ENCODE measurements at places on chromosomes 13 and 19.

DNA sequence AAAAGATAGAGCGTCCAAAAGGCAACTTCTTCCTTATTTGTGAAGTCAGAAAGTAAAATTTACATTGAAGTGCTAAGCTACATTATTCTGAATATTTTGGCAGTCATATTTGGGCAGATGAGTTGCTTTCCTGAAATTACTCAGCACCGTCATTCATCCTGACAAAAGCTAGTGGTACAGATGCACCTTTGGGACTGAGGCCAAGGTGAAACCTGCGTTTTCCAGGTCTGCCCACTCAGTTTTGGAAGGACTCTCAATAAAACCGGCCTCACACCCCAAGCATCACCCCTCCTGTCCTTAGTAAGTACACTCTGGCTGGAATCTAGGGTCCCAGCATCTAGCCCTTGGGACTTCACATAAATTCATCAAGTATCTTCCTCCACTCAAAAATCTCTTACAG, 187.5 kb downstream of the TM9SF2 start:
- peaks cover 15% of the 10 kb centered on the region for H3K4me1 ChIP-seq
- ATAC-seq = no peak
- no peaks in the 10 kb centered on the region for H3K27me3 ChIP-seq
- peaks cover 7% of the 10 kb centered on the region for H3K36me3 ChIP-seq
- H3K27ac ChIP-seq = no peak overlapping the region
- H3K4me3 ChIP-seq = no peak overlapping the region

GRCh38 chr19:2533686-2534422, 57.9 kb downstream of the GADD45B start:
- no peaks in the 10 kb centered on the region for H3K27me3 ChIP-seq
- H3K4me3 ChIP-seq = no peak overlapping the region
- H3K36me3 ChIP-seq = peaks cover 14% of the 10 kb centered on the region
- no peak for ATAC-seq
- H3K27ac ChIP-seq = peak overlapping the region; percentile 77

GRCh38 chr13:85974608-85975366, 175.6 kb upstream of the SLITRK6 start:
- ATAC-seq = no peak
- H3K27me3 ChIP-seq = no peaks in the 10 kb centered on the region
- H3K27ac ChIP-seq = no peak overlapping the region
- H3K4me1 ChIP-seq = no peaks in the 10 kb centered on the region
- no peak overlapping the region for H3K4me3 ChIP-seq

DNA sequence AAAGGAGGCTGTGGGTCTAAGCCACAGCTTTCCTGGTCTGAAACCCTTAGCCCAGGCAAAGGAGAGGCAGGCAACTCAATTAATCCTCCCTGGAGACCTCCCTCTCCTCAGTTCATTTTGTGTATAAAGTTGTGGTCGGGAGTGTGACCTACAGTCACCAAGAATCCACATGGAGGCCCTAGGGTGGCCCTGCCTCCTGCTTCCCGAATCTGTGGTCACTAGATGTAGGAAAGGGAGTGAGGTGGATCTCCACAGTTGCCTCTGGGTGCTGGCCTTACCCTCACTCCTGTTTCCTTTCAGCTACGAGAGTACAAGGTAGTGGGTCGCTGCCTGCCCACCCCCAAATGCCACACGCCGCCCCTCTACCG, 1.3 kb downstream of the RPL18A start:
- no peaks in the 10 kb centered on the region for H3K27me3 ChIP-seq
- peak overlapping the region; percentile 92 for H3K4me3 ChIP-seq
- peak overlapping the region; percentile 90 for H3K27ac ChIP-seq
- peaks cover 50% of the 10 kb centered on the region for H3K36me3 ChIP-seq

DNA sequence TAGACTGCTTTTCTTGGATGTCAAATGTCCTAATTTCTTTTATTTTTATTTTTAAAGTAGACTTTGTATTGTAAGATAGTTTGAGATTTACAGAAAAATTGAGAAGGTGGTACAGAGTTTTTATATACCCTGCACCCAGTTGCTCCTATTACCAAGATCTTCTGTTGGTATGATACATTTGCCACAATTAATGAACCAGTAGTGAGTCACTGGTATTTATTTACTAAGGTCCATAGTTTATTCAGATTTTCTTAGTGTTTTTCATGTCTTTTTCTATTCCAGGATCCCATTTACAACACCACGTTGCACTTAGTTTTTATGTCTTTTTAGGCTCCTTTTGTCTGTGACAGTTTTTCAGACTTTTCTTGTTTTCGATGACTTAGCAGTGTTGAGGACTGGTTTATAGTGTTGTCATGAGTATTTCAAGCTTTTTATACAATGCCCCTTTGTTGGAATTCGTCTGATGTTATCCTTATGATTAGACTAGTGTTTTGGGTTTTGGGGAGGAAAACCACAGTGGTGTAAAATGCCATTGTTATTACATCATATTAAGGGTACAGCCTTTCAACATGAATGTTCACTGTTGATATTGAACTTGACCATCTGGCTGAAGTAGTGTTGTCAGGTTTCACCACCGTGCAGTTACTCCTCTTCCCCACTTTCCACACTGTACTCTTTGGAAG, 35.9 kb downstream of the COG3 start:
- H3K27me3 ChIP-seq = no peaks in the 10 kb centered on the region
- peaks cover 50% of the 10 kb centered on the region for H3K36me3 ChIP-seq
- ATAC-seq = no peak
- no peaks in the 10 kb centered on the region for H3K4me1 ChIP-seq

DNA sequence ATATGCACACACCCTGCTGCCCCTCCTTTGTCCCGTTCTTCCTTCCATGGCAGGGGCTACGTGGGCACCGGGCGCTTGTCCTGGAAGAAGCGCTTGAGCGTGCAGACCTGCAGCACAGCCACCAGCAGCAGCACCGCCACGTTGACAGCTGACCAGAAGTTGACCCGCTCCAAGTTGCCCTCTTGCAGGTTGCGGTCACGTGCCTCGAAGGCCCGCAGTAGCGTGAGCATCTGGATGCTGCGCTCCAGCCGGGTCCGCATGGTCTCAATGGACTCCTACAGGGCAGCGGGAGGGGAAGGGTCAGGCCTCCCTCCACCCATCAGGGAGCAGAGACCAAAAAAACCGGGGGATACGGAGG, 3.1 kb downstream of the TMED1 start:
- peaks cover 17% of the 10 kb centered on the region for H3K4me1 ChIP-seq
- ATAC-seq = no peak
- peaks cover 29% of the 10 kb centered on the region for H3K36me3 ChIP-seq
- no peak overlapping the region for H3K4me3 ChIP-seq

- H3K4me3 ChIP-seq = no peak overlapping the region
- no peak for ATAC-seq
- peaks cover 27% of the 10 kb centered on the region for H3K4me1 ChIP-seq
- H3K27me3 ChIP-seq = no peaks in the 10 kb centered on the region
- peak overlapping the region; percentile 36 for H3K27ac ChIP-seq
- no peaks in the 10 kb centered on the region for H3K36me3 ChIP-seq
Observed at GRCh38 chr13:32548837-32549236, 10.2 kb upstream of the N4BP2L2 start.

GRCh38 chr13:94053986-94054593, 425.4 kb downstream of the DCT start:
- ATAC-seq = no peak
- no peaks in the 10 kb centered on the region for H3K4me1 ChIP-seq
- H3K36me3 ChIP-seq = no peaks in the 10 kb centered on the region
- no peak overlapping the region for H3K4me3 ChIP-seq
- H3K27ac ChIP-seq = no peak overlapping the region

- no peak overlapping the region for H3K4me3 ChIP-seq
- H3K27me3 ChIP-seq = no peaks in the 10 kb centered on the region
- ATAC-seq = no peak
- peaks cover 52% of the 10 kb centered on the region for H3K36me3 ChIP-seq
- H3K27ac ChIP-seq = no peak overlapping the region
- H3K4me1 ChIP-seq = peaks cover 8% of the 10 kb centered on the region
Observed at GRCh38 chr19:55269299-55269698, 10.5 kb upstream of the PPP6R1 start.

GRCh38 chr13:21465710-21466160, 6.6 kb upstream of the ZDHHC20 start:
- H3K36me3 ChIP-seq = no peaks in the 10 kb centered on the region
- no peaks in the 10 kb centered on the region for H3K27me3 ChIP-seq
- ATAC-seq = no peak

DNA sequence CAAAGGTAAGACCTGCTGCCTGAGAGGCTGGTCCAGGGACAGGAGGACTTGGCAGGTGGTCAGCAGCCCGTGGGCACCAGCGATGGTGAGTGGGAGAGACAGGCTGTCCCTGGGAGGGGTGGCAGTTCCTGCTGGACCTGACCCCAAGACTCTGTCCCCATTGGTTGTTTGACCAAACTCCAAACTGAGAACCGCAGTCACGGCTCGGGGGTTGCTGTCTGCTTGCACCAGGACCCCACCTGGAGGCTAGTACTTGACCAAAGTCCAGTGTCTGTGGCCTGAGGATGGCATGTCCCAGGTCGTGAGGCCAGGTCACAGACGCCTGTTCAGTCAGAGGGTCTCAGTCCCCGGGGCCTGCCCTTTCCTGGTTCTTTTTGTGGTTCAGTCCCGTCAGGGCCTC, 9.9 kb upstream of the ZNF14 start:
- H3K27ac ChIP-seq = no peak overlapping the region
- H3K36me3 ChIP-seq = no peaks in the 10 kb centered on the region
- H3K27me3 ChIP-seq = no peaks in the 10 kb centered on the region
- peaks cover 14% of the 10 kb centered on the region for H3K4me1 ChIP-seq

GRCh38 chr13:33128134-33128533, 111.9 kb downstream of the KL start:
- no peaks in the 10 kb centered on the region for H3K36me3 ChIP-seq
- H3K27ac ChIP-seq = no peak overlapping the region
- ATAC-seq = no peak
- H3K4me1 ChIP-seq = no peaks in the 10 kb centered on the region
- peaks cover 21% of the 10 kb centered on the region for H3K27me3 ChIP-seq

- H3K4me3 ChIP-seq = no peak overlapping the region
- peaks cover 16% of the 10 kb centered on the region for H3K27me3 ChIP-seq
- H3K27ac ChIP-seq = no peak overlapping the region
- H3K36me3 ChIP-seq = no peaks in the 10 kb centered on the region
- no peak for ATAC-seq
Observed at GRCh38 chr13:30121244-30121643, 186.1 kb downstream of the KATNAL1 start.

GRCh38 chr19:36973021-36973843, 57.1 kb downstream of the ZNF568 start:
- H3K4me3 ChIP-seq = peak overlapping the region; percentile 96
- peak; percentile 98 for ATAC-seq
- H3K36me3 ChIP-seq = peaks cover 25% of the 10 kb centered on the region

DNA sequence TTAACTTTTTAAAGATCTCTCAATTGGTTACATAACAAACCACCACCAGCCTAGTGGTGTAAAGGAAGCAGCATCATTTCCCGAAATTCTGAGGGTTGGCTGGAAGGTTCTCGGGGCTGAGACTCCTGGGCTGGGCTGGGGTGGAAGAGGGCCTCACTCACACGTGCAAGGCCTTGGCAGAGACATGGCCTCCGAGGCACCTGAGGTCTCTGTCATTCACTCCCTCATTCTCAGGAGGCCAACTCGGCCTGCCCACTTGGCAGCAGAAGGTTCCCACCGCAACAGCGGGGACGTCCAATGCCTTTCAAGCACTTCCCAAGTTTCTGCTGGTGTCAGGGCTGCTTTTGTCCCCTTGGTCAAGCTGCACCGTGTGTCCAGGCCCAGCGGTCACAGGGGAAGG, 18.6 kb upstream of the RASA3 start:
- no peak for ATAC-seq
- no peaks in the 10 kb centered on the region for H3K36me3 ChIP-seq
- peak overlapping the region; percentile 41 for H3K27ac ChIP-seq
- H3K4me3 ChIP-seq = no peak overlapping the region

GRCh38 chr13:44869167-44869566, 120.1 kb downstream of the NUFIP1 start:
- peaks cover 53% of the 10 kb centered on the region for H3K27me3 ChIP-seq
- H3K27ac ChIP-seq = no peak overlapping the region
- no peak overlapping the region for H3K4me3 ChIP-seq
- peaks cover 8% of the 10 kb centered on the region for H3K36me3 ChIP-seq
- peaks cover 5% of the 10 kb centered on the region for H3K4me1 ChIP-seq

DNA sequence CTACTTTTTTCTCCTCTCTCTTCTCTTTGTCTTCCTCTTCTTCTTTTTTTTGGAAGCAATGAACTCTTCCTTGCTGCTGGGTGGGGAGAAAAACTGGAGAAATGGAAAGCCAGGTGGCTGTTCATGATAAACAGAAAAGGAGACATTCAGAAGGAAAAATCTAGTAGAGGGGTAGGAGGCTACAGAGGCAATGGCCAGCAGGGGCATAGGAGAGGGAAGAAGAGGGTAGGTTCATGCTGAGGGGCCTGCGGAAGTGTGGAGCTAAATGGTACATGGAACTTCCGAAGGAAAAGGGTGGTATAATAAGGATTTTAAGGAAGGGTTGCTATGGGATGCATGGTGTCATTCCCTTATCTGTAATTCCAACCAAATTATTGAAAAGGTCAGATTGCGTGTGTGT, 17.5 kb upstream of the HS6ST3 start:
- H3K27me3 ChIP-seq = peaks cover 21% of the 10 kb centered on the region
- no peak overlapping the region for H3K27ac ChIP-seq
- no peaks in the 10 kb centered on the region for H3K4me1 ChIP-seq
- H3K4me3 ChIP-seq = no peak overlapping the region

DNA sequence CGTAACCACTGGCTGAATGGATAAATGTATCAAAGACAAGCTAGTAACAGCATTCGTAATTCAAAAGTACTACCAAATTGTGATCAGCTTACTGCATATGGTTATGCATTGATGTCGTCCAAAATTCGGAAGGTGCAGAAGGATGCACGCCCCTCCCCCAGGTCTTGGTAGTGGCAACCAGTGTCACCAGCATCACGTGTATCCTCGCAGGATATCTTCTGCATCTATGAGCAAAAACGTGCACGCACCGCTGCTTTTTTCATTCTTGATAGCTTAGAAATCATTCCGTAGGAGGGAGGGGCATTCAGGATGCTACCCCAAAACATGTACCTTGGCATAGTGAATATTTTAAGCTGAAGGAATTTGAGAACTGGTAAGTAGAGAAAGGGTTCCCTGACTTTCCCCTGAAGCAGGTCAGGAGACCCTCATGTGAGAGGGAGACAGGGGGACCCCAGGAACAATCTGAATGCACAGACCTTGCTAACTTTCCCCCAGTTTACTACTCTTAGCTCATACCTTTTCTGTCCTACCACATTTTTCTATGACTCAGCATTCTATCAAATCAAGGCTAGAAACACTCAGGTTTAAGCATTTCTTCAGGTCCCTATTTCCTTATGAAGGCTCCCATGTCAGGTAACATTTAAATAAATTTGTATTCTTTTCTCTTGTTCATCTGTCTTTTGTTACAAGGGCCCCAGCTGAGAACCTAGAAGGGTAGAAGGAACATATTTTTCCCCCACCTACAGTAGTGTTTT, 61.2 kb upstream of the TM9SF2 start:
- H3K27me3 ChIP-seq = no peaks in the 10 kb centered on the region
- no peak for ATAC-seq
- no peak overlapping the region for H3K4me3 ChIP-seq
- H3K27ac ChIP-seq = no peak overlapping the region
